ENCODE measurements at places on chromosomes 3 and 15. TPM values are rescaled to one million over a fixed set of nuclear protein-coding genes. Genes with fewer than 3 reads are reported as not detected.

WDR49 gene
- 2.3 TPM for total RNA-seq

RHCG gene
- 0.52 TPM for total RNA-seq

EOGT gene
- total RNA-seq, result 15.6 TPM

SEMA6D gene
- total RNA-seq, result 18.2 TPM

ITIH3 gene
- total RNA-seq, result 1.6 TPM

TMEM40 gene
- not detected for total RNA-seq

SOX2 gene
- total RNA-seq, result 1.3 TPM

CHRM5 gene
- not detected for total RNA-seq

SRP14 gene
- 122 TPM for total RNA-seq

RASGRF1 gene
- total RNA-seq, result 1.0 TPM

ITIH4 gene
- 86.7 TPM for total RNA-seq

All from body of pancreas (tissue), 4 donors.